ENCODE measurements at places on chromosomes 7 and 10.

DNA sequence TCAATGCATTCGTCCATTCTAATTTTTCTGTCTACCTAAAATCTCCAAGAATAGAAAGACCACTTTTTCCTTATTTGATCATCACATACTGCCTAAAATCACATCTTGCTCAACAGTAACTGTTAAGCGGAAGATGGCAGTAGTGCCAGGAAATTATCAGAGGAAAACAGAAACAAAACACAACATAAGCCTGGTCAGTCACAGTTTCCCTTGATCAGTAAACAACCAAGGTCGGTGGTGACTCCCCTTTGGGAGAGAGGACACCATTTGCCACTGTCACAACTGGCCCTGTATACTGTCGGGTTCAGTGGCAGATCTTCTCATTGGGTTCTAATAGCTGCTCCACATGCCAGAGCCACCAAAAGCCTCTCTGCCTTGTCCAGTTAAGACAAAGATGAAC, 106.6 kb downstream of the PLXNA4 start:
- no peak for DNase-seq

- DNase-seq: no peak
Measured at GRCh38 chr7:41930538-41931262, 227.8 kb upstream of the INHBA start.

- DNase-seq: no peak
Measured at GRCh38 chr7:157500171-157500960, 163.6 kb downstream of the DNAJB6 start.

- DNase-seq: peak; percentile 20
Measured at GRCh38 chr7:51613911-51614357, 297.3 kb upstream of the COBL start.

DNA sequence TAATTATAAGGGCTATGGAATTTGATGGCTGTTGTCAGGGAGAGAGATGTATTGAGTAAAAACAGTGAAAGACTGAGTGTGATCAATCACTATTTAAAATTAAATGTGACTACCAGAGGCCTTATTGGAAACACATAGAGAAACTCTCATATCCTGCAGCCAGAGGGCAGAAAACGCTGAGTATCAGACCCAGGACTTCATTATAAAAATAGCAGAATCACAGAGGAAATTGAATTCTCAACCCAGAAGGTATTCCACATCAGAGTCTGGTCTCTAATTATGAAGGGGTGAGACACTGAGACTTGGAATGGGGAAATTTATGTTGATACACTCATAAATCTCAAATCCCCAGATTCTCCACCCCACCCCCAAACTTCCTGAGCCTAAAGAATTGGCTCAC, 69.5 kb upstream of the IL6 start:
- DNase-seq: no peak

GRCh38 chr7:137443616-137444015, 100.1 kb upstream of the PTN start:
- no peak for DNase-seq
